ENCODE measurements at places on chromosomes 2 and 18.

DNA sequence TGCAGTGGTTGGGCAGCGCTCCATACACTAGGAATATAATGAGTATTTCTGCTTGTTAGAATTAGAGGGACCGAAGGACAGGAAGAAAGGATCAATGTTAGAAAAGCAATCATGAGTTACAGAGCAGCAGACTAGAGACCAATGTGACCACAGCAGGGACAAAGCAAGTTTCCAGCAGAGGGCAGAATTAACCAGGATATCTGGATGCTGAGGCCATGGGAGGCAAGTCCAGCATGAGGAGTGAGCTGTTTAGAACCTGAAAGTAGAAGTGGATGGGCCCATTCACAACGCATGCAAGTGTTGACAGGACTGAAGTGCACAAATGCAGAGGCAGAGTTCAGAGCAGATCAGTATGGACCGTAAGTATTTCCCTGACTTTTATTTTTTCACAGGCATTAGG lies 910.4 kb upstream of the GYPC start:
- DNase-seq: peak; percentile 16

- DNase-seq: no peak
These were observed 446 bp downstream of the COPS9 start for GRCh38 chr2:240135706-240136012.

GRCh38 chr2:184830531-184830930 lies 232.2 kb downstream of the ZNF804A start:
- DNase-seq: no peak

- DNase-seq: peak; percentile 46
These were observed 99.1 kb downstream of the ALPK2 start for GRCh38 chr18:58529714-58530354.

DNA sequence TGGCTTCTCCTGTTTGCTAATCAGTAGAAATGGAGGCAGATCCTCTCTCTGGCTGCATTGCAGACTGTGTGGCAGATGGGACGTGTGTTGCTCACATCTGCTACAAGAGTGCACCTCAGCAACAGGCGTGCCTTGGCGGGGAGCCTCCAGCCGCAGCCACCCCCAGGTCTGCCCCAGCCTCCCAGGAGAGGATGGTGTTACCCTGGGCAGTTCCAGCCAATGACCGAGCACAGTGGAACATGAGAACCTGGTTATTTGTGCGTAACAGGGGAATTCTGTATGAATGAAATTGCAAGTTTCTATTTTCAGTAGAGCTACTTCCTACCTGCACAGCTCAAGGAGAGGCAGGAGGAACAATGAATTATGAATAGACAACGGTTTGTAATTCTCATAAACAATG lies 130.6 kb upstream of the CBLN2 start:
- DNase-seq: no peak

DNA sequence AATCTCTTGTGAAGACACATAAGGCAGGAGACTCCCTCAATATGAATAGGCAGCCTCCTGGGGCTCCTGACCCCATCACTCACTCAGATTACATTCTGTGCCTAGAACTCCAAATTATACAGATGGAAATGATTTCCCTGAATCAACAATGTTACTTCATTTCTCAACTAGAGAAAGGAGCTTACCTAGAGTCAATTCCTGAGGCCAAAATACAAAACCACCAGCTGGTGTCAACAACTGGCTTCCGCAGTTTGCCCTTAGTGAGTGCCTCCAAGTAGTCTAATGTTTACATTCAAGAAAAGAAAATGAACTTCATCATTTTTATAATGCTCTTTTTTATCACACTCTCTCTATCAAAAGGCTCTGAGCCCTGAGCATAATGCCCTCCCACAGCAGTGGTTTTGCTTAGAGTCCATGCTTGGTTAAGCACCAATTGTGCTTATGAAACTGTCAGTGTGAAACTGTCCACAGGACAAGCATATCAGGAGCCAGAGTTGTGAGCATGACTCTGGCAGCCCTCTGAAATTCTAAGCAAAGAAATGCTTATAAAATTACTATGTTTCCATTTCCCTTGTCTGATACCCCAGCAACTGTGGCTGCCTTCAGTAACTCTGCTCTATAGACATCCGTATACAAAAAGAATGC lies 305.7 kb upstream of the PKDCC start:
- DNase-seq: no peak

GRCh38 chr2:109218087-109218791 lies 89.2 kb downstream of the SH3RF3 start:
- no peak for DNase-seq

DNA sequence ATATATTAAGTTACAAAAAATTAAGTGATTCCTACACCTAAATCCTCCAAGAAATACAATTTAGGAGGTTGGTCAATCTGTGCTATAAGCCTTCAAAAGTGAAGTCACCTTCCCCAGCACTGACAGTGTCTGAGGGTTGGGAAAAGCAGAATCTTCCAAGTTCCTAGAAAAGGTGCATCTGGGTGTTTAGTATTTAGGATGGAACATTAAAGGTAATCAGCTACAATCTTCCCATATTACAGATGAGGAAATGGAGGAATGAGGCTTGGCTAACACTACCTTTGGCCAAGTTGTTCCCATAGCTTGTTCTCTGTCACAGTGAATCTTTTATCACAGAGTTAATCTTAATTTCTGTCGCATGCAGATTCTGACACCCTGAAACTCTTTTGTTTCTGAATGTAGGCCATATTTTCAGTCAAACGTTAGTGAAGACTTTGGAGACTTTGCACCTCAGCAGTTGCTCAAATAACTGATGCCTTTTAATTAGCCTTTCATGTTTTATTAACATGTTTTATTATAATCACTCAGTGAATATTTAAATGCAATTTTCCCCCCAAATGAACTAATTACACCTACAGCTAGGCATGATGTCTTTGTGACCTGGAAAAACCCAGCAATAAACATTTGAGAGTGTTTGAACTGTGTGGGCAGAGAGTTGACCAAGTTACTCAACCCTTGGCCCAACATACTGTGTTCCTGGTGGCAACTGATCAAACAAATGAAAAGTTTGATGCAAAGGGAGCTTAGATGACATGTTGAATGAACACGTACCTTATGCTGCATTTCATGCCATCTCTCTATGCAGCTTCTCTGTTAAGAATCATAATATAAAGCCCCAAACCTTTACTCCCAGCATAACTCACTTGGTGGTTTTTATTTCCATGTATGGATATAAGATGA lies 17.6 kb downstream of the FN1 start:
- DNase-seq: no peak

DNA sequence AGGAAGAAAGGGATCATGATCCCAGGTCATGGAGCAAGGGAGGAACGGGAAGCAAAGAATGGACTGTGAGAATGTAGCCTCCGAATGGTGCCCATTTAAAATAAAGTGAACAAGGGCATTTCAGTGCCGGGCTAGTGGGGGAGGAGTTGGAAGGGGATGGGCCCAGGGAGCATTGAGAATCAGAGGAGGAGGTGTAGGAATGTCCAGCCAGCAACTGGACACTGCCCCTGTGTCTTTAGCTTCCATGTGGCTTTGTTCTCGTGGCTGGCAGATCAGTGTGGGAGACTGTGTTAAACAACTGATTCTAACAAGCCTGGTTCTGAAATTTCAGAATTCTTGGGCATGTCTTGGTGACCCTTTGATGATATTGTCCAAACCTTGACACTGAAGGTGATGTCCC lies 1.4 kb upstream of the RNF103 start:
- DNase-seq: no peak

GRCh38 chr2:182428476-182428875 lies 1.6 kb upstream of the PDE1A start:
- no peak for DNase-seq
